Esophagus squamous epithelium (tissue), 5 donors: ENCODE measurements at places on chromosomes 5 and 9.

- DNase-seq = no peak
These were observed 37.0 kb upstream of the IRX4 start for GRCh38 chr5:1919750-1920149.

GRCh38 chr5:41822036-41822435 is 48.2 kb downstream of the OXCT1 start:
- no peak for DNase-seq

GRCh38 chr5:73130811-73131210 is 10.4 kb downstream of the TMEM171 start:
- DNase-seq = no peak

- DNase-seq = no peak
These were observed 174.6 kb downstream of the GOLPH3 start for GRCh38 chr5:31999470-31999869.

DNA sequence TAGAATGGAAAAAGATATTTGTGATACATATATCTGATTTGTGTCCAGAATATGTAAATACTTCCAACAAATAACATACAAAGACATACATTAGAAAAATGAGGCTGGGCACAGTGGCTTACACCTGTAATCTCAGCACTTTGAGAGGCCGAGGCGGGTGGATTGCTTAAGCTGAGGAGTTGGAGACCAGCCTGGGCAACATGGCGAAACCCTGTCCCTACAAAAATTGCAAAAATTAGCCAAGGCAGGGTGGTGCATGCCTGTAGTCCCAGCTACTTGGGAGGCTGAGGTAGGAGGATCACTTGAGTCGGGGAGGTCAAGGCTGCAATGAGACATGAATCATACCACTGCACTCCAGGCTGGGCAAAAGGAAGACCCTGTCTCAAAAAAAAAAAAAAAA is 46.1 kb upstream of the CDC42SE2 start:
- no peak for DNase-seq

GRCh38 chr9:123724211-123724796 is 205.6 kb downstream of the DENND1A start:
- DNase-seq = no peak

DNA sequence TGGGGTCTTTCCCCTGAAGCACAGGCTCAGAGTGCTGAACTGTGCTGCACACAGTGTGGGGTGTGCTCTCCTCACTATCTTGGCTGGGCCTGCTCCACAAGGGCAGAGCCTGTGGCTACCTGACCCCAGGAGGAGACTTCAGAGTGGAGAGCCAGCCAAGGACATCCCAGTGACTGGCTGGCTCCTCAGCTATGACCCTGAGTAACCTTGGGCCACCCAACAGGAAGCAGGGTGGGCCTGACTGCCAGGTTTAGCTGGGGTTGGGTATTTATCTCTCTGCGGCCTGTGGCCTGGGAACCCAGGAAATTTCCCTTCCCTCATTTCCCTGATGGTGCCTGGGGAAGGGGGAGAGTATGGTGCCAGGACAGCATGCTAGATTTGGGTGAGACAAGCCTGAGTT is 2.1 kb upstream of the EEIG1 start:
- DNase-seq = no peak

- DNase-seq = no peak
These were observed 12.8 kb upstream of the NDFIP1 start for GRCh38 chr5:142095651-142096330.

GRCh38 chr5:87151547-87151946 is 116.1 kb upstream of the RASA1 start:
- no peak for DNase-seq

- DNase-seq = no peak
These were observed 651.4 kb downstream of the CETN3 start for GRCh38 chr5:89758146-89758545.

GRCh38 chr9:71209890-71210289 is 88.5 kb upstream of the TRPM3 start:
- no peak for DNase-seq

DNA sequence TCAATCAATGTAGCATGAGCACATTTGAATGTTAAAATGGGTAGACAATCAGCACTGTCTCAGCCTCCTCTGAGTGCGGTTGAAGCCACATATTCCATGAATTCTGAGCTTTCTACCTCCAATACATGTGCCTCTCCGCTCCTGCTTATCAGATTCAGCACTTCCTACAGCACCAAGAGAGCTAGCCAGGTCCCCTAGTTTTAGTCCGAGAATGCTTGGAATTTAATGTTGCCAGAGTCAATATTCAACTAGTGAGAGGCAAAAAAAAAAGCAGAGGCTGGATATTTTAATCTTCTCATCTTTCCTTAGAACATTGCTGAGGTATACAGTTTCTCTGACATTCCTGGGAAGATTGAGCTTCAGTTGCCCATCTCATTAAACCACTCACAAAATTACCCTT is 1979.1 kb upstream of the CDH9 start:
- no peak for DNase-seq

DNA sequence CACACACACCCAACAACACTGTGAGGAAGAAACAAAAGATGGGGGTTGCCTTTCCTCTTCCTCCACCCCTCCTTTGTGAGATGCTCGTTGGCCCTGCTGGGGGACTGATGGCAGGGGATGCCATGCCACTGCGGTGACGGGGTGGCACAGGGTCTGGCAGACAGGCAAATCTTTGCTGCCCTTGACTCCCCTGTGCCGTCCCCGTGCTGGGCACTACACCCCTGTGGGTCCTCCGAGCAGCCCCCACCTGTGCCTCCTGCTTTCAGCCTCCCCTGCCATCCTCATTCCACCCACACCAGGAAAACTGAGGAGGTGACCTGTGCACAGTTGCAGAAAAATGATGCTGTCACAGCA is 40.2 kb upstream of the IER5L start:
- no peak for DNase-seq

DNA sequence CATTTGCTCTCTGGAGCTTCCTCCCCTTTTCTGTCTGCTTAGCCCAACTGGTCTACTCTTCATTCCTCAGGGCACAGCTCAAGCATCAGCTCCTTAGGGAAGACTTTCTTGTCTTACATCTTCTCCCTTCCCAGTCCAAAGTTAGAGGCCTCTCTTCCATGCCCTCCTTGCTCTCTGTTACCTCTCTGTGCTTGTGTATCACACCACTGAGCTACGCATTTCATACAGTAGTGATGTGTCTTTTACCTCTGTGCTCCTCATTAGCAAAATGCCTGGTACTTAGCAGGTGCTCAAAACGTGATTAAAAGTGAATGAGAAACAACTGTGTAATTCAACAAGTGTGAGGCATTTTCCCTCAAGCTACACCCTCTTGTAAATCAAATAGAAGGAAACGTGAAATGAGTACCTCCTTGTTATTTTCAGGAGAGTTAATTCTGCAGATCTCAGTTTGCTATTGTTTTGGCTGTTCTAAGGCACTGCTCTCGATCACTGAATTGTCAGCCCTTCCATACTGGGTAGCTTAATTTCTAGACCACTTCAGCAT is 39.0 kb downstream of the ERAP1 start:
- no peak for DNase-seq

GRCh38 chr9:134214766-134215419 is 50.5 kb upstream of the RNU6ATAC start:
- DNase-seq = no peak

DNA sequence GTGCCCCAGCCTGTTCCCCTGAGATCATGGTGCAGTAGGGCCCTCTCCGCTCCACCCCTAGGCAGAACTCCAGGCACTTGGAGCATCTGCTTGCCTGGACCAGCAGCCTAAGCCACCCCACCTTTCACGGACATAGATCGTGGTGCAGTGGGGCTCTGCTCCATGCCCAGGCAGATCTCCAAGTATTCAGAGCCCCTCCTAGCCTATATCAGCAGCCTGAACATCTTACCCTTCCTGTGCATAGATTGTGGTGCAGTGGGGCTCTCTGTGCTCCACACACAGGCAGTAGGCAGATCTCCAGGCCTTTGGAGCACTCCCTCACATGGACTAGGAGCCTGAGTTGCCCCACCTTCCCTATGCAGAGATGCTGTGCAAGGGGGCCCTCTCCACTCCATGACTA is 103.0 kb downstream of the GLIS3 start:
- no peak for DNase-seq

DNA sequence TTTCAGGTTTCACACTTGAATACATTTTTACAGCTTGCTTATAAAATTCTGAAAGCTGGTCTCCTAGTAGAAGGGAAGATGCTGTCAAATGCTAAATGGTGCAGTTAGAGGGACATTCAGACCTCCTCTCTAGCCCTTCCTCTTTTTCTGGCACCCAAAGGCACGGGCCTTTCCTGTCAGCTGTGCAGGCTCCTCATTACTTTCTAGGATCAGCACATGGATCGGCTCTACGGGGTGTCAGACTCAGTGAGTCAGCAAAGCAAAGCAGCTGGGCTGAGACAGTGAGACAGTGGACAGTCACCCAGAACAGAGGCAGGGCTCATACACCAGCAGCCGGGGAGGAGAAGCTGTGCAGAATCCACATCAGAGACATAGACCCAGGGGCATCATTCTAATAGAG is 80.0 kb upstream of the TNC start:
- no peak for DNase-seq

GRCh38 chr5:9549941-9550340 is 4.1 kb upstream of the SEMA5A start:
- no peak for DNase-seq

DNA sequence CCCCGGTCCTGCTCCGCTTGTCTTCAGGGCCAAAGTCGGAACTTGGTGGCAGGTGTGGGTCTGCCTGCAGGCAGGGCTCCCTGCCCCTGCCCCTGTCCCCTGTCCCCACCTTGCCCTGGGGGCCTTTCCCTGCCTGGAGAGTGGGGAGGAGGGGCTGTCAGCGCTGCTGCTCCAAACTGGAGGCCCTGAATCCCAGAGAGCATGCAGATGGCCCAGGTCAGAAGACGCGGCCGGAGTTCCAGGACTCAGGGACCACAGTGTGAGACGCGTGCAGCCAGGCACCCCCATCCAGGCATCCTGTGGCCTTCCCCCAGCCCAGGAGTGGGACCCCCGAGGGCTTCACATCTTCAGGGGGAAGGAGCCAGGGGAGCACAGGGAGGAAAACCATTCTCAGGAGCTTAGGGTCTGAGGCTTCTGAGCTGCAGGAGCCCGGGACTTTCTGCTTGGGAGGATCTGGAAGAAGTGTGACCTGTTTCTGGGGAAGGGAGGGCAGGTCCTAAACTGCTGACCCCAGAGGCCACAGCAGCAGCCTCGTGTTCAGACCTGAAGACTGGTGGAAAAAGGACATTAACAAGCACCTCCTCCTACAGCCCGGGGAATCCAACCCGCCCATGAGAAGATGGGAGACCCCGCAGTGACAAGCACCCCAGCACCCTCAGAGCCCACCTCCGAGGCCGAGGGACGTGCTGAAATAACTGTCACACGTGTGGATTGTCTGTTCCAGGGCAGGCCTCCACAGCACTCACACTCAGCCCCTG is 38.0 kb downstream of the RASGEF1C start:
- no peak for DNase-seq

GRCh38 chr5:116372931-116373597 is 201.6 kb downstream of the SEMA6A start:
- no peak for DNase-seq

- DNase-seq = no peak
These were observed 202.5 kb downstream of the GDNF start for GRCh38 chr5:37637165-37637845.

DNA sequence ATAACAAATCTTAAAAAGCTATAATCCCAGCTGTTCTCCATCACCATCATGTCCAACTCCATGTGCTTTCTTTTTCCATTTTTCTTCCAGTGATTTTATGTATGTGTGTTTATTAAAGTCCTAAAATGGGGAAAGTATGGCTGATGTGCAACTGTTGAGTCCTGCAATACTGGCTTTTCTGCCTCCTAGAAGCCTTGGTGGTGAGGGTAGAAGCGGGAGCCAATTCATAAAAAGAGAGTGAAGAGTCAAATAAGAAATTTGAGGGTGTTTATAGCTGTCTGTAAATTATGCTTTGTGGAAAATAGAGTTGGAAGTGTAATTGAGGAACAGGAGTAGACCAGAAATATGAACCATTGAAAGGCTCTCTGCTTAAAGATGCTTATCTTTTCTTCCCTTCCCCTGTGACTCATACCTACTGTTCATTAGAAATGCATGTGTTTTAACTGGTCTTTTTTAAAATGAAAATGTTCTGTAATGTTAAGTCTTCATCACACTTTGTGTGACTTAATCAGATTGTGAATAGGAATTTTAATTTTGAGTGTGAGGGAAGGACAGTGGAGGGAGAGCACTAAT is 80.1 kb downstream of the ZCCHC7 start:
- DNase-seq = no peak

GRCh38 chr5:67878933-67879332 is 336.6 kb upstream of the PIK3R1 start:
- no peak for DNase-seq

DNA sequence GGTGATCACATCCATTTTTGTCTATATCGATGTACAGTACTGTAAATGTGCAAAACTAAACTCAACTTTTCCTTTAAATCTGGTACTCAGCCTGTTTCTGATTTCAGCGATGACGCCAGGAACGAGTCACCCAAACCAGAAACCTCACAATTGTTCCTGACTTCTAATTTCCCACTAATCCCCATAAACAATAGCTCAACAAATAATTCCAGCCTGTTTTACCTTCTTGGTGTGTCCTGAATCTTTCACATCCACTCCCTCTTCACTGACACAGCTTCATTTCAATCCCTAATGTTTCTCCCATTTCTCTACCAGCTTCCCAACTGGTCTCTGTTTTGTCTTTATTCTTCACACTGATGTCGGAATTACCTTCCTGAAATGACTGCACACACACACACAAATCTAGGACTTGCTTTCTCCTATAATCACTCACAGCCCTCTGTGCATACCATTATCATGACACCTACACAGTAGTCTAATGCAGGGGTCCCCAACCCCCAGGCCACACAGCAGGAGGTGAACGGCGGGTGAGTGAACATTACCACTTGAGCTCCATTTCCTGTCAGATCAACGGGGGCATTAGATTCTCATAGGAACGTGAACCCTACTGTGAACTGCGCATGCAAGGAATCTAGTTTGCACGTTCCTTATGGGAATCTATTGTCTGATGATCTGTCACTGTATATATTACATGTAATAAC is 97.8 kb upstream of the SLC30A5 start:
- DNase-seq = no peak

DNA sequence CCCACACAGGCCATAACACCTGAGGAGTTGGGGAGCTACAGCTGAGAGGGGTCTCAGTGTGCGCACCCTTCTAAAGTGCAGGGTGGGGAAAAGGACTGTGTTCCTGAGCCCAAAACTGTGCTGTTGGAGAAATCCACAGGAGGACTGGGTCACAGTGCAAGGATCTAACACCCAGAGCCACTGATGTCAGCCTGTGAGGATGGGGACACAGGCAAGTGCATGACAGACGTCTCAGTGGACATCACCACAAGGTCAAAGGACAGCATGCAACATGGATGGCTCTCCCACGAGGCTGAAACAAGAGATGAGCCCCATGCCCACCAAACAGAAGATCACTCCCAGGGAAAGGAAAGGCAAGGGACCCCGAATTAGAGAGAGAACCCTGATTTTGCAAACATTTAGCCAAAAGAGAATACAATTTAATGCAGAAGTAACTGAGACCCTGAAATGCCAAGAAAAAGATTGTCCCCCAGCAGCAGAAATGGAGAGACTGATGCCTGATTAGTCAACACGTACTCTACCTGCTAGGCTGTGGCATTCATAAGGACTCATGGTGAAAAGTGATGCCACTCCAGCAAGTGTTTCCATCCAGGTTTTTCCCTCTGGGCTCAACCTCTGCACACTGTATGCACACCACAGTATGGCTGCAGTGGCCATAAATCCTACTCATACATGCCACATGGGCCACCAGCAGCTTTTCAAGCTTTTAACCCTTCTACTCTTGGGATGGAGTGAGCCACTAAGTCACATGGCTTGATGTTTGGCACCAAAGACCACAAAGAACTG is 14.2 kb downstream of the KLF9 start:
- DNase-seq = no peak
